ENCODE measurements at places on chromosomes 16 and 17. TPM values are rescaled to one million over a fixed set of nuclear protein-coding genes. Genes with fewer than 3 reads are reported as not detected.

The SAMD14 gene
- total RNA-seq = not detected

The SSTR5 gene
- total RNA-seq = not detected

DNA sequence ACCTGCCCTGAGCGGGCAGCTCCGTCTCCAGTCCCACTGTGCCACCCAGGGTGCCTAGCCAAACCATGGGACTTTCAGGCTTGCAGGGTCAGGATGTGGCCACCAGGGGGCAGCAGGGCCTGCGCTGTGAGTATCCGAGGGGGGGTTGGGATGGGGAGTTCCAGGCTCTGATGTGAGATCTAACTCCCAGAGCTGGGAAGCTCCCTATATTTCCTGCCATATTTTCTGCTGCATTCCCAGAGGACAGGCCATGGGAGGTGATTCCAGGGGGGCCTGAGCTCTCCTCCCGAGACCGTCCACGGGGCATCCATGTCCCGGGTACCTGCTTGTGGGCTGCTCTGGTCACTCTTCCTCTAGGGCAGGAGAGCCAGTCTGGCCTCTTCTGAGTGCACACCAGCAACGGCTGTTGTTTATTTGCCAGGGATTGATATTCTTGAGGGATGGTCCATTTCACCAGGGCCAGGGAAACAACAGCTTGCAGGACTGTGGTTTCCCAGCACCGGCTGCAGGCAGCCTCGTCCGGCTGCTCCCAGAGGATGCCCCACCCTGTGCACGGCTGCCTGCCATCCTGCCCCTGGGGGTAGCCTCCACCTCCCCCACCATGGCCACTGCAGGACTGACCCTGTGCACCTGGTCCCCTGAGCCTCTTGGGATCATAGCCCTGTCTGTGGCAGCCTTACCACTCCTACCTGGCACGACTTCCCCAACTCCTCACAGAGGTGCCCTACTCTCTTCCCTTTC, 1.2 kb downstream of the GPR142 start:
- H3K4me1 ChIP-seq = no peaks in the 10 kb centered on the region
- H3K27me3 ChIP-seq = peaks cover 66% of the 10 kb centered on the region
- no peaks in the 10 kb centered on the region for H3K36me3 ChIP-seq
- H3K4me3 ChIP-seq = no peak overlapping the region

DNA sequence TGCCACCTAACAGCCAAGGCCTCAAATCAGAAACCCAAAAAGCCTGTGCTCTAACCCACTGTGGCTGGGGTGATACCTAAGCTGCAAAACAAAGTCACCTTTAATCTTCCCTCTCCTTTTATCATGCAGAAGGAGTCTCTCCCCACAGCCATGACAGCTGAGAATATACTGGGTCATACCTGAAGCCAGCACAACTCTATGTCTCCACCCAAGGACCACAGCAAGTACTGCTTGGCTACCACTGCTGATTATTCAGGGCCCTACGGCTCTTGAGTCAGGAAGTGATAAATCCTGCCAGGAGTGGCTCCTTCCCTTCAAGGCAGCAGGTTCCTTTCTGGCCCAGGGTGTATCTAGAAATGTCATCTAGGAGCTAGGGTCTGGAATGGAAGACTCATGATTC, 151.5 kb upstream of the TOM1L1 start:
- no peaks in the 10 kb centered on the region for H3K27me3 ChIP-seq
- no peaks in the 10 kb centered on the region for H3K36me3 ChIP-seq
- no peaks in the 10 kb centered on the region for H3K4me1 ChIP-seq

The KRT13 gene
- total RNA-seq = 45.7 TPM

- peaks cover 25% of the 10 kb centered on the region for H3K36me3 ChIP-seq
- H3K27ac ChIP-seq = no peak overlapping the region
- no peak for DNase-seq
- H3K27me3 ChIP-seq = no peaks in the 10 kb centered on the region
These were observed 11.3 kb downstream of the NUBP1 start for GRCh38 chr16:10754941-10755340.

- H3K4me1 ChIP-seq = no peaks in the 10 kb centered on the region
- no peak for DNase-seq
- H3K27me3 ChIP-seq = peaks cover 36% of the 10 kb centered on the region
- no peak overlapping the region for H3K27ac ChIP-seq
These were observed 16.1 kb downstream of the KCNJ12 start for GRCh38 chr17:21392266-21392665.

- H3K4me3 ChIP-seq = no peak overlapping the region
- no peaks in the 10 kb centered on the region for H3K4me1 ChIP-seq
- no peaks in the 10 kb centered on the region for H3K36me3 ChIP-seq
- no peak overlapping the region for H3K27ac ChIP-seq
- peaks cover 77% of the 10 kb centered on the region for H3K27me3 ChIP-seq
These were observed 19.9 kb downstream of the ZNF200 start for GRCh38 chr16:3214904-3215600.

DNA sequence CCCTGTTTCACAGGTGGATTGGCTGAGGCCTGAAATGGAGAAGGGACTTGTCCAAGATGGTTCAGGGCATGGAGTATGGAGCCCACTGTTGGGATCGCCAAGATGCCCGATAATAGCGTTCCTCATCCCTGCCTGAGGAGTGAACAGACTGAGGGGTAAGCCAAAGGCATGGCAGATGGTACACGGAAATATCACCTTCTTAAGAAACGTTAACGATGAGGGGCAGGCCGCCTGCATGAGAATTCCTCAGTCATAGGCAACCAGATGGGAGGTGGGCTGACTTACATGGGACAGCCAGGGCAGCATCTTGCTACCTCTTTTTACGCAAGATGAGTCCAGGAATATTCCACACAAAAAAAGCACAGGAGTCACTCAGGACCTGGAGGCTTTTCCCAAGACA, 188.1 kb downstream of the CCDC182 start:
- H3K4me3 ChIP-seq = no peak overlapping the region
- H3K27me3 ChIP-seq = no peaks in the 10 kb centered on the region

DNA sequence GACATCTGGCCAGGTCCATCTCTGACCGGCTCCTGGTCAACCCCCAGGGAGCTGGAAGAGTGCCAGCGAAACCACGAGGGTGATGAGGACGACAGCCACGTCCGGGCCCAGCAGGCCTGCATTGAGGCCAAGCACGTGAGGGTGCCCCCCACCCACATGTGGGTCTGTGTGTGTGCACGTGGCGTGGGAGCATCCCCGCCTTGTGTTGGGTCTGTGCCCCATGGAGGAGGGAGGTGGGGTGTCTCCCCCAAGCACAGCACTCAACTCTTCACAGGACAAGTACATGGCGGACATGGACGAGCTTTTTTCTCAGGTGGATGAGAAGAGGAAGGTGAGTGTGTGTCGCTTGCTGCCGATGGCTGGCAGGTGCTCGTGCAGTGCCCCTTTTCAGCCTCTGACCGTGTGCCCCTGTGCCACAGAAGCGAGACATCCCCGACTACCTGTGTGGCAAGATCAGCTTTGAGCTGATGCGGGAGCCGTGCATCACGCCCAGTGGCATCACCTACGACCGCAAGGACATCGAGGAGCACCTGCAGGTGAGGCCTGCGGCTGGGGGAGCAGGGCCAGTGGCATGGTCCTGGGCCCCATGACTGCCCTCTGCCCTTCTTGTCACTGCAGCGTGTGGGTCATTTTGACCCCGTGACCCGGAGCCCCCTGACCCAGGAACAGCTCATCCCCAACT, 1.7 kb downstream of the STUB1 start:
- H3K27ac ChIP-seq = peak overlapping the region; percentile 89
- H3K4me3 ChIP-seq = peak overlapping the region; percentile 94
- H3K27me3 ChIP-seq = no peaks in the 10 kb centered on the region

The SPEM1 gene
- not detected for total RNA-seq

DNA sequence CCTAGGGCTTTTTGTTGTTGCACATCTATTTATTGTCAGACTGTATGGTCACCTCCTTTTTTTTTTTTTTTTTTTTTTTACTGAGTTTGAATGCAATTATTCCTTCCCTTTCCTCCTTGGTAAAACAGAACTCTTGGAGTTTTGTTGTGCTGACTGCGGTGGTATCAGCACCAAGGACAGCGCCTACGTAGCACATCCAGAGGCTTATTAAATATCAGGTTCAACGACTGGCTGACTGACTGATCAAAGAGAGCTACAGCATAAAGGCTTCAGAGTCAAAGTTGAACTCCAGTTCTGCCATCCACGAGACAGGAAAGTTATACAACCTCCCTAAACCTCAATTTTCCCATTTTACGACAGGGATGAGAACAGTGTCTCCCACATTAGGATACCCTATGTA, 86.1 kb upstream of the RBFOX1 start:
- H3K36me3 ChIP-seq = no peaks in the 10 kb centered on the region
- H3K4me1 ChIP-seq = no peaks in the 10 kb centered on the region
- no peaks in the 10 kb centered on the region for H3K27me3 ChIP-seq
- DNase-seq = no peak
- H3K27ac ChIP-seq = no peak overlapping the region

GRCh38 chr16:4918781-4919251, 18.1 kb downstream of the PPL start:
- H3K27ac ChIP-seq = peak overlapping the region; percentile 93
- DNase-seq = peak; percentile 92
- H3K36me3 ChIP-seq = peaks cover 29% of the 10 kb centered on the region
- H3K4me1 ChIP-seq = peaks cover 42% of the 10 kb centered on the region

DNA sequence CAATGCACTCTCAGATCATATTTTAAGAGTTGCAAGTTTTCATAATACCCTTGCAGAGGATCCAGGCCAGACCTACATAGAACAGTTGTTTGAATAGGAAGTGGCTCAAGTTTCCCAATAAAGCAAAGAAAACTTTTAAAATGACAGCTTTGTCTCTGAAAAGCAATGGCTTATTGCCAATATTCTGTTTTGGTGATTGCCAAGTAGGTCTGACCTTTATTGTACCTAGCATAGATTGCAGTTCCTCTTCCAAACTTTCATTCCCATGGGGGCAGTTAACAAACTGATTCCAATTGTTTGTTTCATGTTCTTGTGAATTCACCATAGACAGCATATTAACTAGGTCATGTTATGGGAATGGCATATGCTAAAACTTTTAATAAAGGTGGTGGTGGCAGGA, 664.6 kb upstream of the CA10 start:
- H3K27me3 ChIP-seq = no peaks in the 10 kb centered on the region
- no peaks in the 10 kb centered on the region for H3K36me3 ChIP-seq
- H3K4me1 ChIP-seq = no peaks in the 10 kb centered on the region
- no peak overlapping the region for H3K4me3 ChIP-seq
- no peak overlapping the region for H3K27ac ChIP-seq
- no peak for DNase-seq

The GUCY2D gene
- total RNA-seq = not detected

The NPW gene
- 1.5 TPM for total RNA-seq

GRCh38 chr16:88738151-88739084, 32.1 kb downstream of the CTU2 start:
- no peak overlapping the region for H3K27ac ChIP-seq
- no peaks in the 10 kb centered on the region for H3K27me3 ChIP-seq
- no peak for DNase-seq
- peaks cover 53% of the 10 kb centered on the region for H3K36me3 ChIP-seq
- no peak overlapping the region for H3K4me3 ChIP-seq

DNA sequence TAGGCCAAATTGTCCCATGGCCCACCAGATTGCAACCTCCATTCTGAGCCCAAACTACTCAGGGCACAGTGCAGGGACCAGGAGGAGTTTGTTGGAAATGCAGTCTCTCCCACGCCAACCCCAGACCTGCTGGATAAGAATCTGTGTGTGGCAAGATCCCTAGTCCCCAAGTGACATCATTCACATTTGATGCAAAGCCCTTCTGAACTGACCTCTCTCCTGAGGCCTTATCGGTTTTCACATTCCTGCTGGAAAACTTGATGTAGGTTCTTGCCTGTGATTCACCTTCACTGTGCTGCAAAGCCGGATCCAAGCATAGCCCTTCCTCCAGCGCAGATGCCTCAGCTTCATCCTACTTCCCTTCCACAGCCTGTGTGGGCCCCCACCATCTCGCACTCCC, 6.6 kb upstream of the SHCBP1 start:
- DNase-seq = no peak
- H3K4me3 ChIP-seq = no peak overlapping the region

GRCh38 chr17:15000661-15001060, 264.5 kb downstream of the PMP22 start:
- H3K4me3 ChIP-seq = no peak overlapping the region
- no peaks in the 10 kb centered on the region for H3K4me1 ChIP-seq
- H3K27me3 ChIP-seq = no peaks in the 10 kb centered on the region
- DNase-seq = no peak

- peaks cover 34% of the 10 kb centered on the region for H3K36me3 ChIP-seq
- DNase-seq = peak; percentile 63
- H3K4me3 ChIP-seq = no peak overlapping the region
- peak overlapping the region; percentile 37 for H3K27ac ChIP-seq
These were observed 212.2 kb downstream of the AATF start for GRCh38 chr17:37160944-37161343.

- no peak for DNase-seq
- H3K27ac ChIP-seq = no peak overlapping the region
- H3K27me3 ChIP-seq = no peaks in the 10 kb centered on the region
- H3K4me3 ChIP-seq = no peak overlapping the region
- no peaks in the 10 kb centered on the region for H3K4me1 ChIP-seq
These were observed 84.9 kb downstream of the TBC1D16 start for GRCh38 chr17:79950751-79951150.

The KRTAP4-2 gene
- not detected for total RNA-seq

DNA sequence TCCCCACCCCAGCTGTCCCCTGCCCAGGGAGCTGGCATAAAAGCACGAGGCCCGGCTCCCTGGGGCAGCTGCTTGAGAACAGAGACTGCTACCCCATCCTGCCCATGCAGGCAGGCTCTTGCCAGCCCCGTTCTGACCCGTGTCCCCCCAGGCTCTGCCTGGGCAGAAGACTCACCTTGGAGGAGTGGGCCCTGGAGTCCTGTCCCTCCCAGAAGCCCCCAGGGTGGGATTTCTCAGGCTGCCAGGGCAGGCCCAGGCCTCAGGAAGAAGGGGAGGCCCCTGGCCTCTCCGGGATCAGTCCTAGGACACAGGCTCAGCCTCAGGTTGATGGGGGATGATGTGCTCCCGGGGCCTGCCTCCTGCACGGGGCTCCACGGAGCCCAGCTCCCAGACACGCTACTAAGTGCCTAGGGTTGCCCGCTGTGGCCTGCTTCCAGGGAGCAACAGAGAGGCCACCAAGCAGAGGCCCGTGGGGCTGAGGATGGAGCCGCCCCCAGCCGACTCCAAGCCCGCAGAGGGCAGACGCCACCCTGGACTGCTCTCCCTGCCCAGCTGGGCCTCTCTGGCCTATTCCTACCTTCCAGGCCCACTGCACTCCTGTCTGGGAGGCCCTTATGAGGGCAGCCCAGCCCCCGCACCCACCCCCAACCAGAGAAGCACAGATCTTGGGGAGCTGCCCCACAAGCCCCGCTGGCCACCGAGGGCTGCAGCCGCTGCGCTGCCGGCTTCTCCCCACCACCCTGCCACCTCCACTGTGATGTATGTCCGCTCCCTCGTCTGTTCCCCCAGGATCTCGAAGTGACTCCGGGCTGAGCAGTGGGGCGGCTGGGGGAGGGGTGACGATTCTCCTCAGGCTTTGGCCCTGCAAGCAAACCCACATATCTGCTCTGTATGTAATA, 1.7 kb downstream of the NME3 start:
- H3K27ac ChIP-seq = peak overlapping the region; percentile 56
- DNase-seq = no peak
- peak overlapping the region; percentile 76 for H3K4me3 ChIP-seq
- peaks cover 81% of the 10 kb centered on the region for H3K36me3 ChIP-seq

- no peak for DNase-seq
- H3K36me3 ChIP-seq = peaks cover 11% of the 10 kb centered on the region
- no peaks in the 10 kb centered on the region for H3K27me3 ChIP-seq
- H3K27ac ChIP-seq = no peak overlapping the region
- no peak overlapping the region for H3K4me3 ChIP-seq
These were observed 14.9 kb downstream of the CMTM4 start for GRCh38 chr16:66681676-66682075.

The OR1F1 gene
- 0.40 TPM for total RNA-seq

The SULT1A4 gene
- 6.9 TPM for total RNA-seq

The HSD17B1 gene
- 0.88 TPM for total RNA-seq

GRCh38 chr17:79573196-79573896, 37.5 kb downstream of the RBFOX3 start:
- H3K36me3 ChIP-seq = no peaks in the 10 kb centered on the region
- H3K4me3 ChIP-seq = no peak overlapping the region
- no peak overlapping the region for H3K27ac ChIP-seq
- H3K27me3 ChIP-seq = no peaks in the 10 kb centered on the region
- DNase-seq = no peak
